ENCODE measurements at places on chromosomes 12 and 14.

DNA sequence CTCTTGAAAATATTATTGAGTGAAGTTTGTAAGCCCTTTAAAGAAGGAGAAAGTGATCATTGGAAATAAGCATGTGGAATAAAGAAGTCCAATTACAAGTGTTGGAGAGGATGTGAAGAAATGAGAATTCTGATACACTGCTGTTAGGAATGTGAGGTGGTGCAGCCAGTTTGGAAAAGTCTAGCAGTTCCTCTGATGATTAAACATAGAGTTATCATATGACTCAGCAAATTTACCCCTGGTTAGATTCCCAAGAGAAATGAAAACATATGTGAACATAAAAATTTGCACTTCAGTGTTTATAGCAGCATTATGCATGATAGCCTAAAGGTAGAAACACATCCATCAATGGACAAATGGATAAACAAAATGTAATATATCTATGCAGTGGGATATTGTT lies 319.9 kb downstream of the AEBP2 start:
- DNase-seq: no peak

- no peak for DNase-seq
Observed at GRCh38 chr12:50425589-50426258, 25.0 kb downstream of the LARP4 start.

GRCh38 chr12:122841544-122842321 lies 6.5 kb downstream of the HIP1R start:
- DNase-seq: no peak

GRCh38 chr14:101332281-101332680 lies 229.0 kb upstream of the DIO3 start:
- DNase-seq: no peak

- DNase-seq: no peak
Observed at GRCh38 chr14:48193893-48194292, 518.5 kb upstream of the MDGA2 start.

- no peak for DNase-seq
Observed at GRCh38 chr12:120119271-120119973, 2.9 kb upstream of the RAB35 start.

GRCh38 chr12:46227616-46228015 lies 41.2 kb downstream of the SLC38A1 start:
- DNase-seq: no peak

GRCh38 chr14:33968722-33969121 lies 17.8 kb upstream of the EGLN3 start:
- DNase-seq: no peak

- no peak for DNase-seq
Observed at GRCh38 chr12:109758426-109759420, 45.1 kb downstream of the FAM222A start.

DNA sequence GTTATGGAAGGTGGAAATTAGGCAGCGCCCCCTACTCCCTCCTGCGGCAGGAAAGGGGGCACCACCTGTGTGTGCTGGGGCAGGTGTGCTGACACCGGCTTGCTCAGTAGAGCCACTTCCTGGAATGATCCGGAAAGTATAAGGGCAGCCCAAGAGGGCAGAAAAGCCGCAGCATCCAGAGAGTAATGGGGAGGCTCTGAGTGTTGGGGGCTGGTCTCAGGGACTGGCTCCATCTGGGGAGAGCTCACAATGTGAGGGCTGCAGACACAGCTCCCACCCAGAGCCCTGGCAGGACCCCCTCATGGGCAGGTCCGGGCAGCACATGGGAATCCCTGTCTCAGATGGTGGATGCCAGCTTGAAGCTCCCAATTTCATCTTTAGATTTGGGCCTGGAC lies 187.6 kb upstream of the C14orf180 start:
- DNase-seq: no peak

DNA sequence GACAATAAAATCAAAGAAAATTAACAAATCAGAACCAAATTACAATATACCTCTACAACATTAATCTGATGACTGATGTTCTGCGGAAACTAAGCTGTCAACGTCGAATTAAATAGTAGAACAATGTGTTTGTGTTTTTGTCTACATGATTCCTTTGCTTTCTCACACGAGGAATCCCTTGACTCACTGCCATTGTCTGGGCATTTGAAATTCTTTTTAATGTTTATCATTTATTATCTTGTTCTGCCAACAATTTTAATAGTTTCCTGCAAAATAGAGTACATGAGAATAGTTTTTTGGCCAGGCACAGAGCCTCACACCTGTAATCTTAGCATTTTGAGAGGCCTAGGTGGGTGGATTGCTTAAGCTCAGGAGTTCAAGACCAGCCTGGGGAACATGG lies 76.6 kb upstream of the KRAS start:
- no peak for DNase-seq

DNA sequence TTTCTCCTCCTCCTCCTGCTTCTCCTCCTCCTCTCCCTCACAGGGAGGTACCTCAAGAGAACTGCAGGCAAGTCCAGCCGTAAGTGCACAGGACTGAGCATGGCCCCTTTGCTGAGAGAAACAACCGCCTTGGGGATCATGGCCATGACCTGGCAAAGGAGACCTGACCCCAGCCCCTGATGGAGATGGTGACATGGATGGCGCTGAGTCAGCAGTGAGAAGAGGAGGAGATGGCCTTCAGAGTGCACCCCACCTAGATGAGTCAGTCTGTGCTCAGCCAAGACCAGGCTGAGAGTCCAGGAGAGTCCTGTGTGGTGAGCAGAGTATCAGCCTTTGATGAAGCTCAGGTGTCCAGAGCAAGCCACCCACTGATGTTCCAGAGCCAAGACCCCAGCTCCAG lies 36.4 kb downstream of the MEG3 start:
- no peak for DNase-seq

DNA sequence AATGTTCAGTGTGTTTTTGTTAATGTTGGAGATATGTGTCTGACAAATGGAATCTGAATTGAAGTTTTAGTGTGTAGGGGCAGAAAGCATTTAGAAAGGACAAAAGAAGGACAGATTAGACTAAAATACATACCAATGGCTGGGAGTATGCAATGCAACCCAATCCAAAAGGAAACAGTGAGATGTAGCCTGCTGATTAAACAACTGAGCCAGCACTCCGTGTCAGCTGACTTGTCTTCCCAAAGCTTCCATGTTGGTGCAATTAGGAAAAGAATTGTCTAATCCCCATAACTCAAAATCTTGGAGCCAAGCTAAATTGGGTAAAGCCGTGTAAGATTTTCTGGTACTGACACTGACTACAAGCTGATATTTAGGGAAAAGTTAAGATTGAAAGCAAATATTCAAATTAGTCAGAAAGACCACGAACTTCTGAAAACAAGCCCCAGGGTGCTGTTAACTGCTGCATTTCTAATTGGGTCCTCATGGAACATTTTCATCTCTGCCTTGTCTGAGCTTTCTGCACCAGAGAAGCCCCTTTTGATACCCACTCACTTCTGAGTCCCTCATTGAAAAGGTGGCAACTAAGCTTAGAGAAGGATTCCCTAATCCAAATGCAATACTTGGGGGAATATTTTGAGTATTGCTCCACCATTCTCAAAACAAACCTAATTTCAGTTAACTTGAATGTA lies 109.1 kb downstream of the DAD1 start:
- DNase-seq: no peak

GRCh38 chr14:59675394-59675793 lies 98.8 kb upstream of the CCDC175 start:
- no peak for DNase-seq

DNA sequence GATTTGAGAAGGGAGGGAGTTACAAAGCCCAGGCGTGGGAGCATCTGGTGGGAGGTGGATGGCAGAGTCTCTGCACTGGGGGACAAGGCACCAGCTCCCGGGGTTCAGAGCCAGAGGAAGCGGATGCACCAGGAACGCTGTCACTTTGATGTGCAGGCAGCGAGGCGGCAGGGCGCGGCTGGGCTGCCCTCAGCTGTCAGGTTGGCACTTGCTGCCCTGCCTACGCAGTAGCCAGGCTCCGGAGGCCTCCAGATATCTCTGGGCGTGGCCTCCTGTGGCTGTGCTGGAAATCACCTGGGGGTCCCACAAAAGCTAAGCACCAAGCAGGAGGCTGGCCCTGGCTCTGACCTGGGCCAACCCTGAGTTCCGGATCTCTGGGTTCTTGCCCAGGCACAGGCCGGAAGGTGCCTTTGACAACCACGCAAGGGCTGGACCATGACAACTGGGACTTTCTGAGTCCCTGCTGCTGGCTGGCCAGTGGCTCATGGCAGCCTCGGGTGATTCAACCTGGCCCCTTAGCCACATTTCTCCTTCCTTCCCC lies 62.1 kb upstream of the MAP1LC3B2 start:
- DNase-seq: no peak

DNA sequence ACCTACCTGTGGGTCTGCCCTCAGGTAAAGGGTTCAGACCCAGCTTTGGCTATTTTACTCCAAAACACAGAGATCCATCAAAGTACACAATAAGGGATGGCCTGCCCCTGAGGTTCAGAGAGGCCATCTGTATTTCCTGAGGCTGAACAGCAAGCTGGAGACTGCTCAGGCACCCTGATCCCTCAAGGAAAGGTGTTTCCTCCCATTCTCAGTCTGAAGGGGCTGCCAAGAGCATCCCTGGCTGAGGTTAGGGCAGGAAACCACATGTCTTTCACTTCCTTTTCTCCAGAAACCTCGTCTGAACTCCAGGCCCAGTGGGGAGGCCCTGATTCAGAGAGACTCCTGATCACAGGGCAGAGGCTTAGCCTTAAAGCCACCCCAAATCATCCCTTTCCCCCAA lies 1.5 kb downstream of the RILPL1 start:
- peak; percentile 63 for DNase-seq

- DNase-seq: no peak
Observed at GRCh38 chr12:18861287-18861858, 123.5 kb downstream of the CAPZA3 start.

- no peak for DNase-seq
Observed at GRCh38 chr12:49190974-49191373, 2.1 kb upstream of the TUBA1A start.

DNA sequence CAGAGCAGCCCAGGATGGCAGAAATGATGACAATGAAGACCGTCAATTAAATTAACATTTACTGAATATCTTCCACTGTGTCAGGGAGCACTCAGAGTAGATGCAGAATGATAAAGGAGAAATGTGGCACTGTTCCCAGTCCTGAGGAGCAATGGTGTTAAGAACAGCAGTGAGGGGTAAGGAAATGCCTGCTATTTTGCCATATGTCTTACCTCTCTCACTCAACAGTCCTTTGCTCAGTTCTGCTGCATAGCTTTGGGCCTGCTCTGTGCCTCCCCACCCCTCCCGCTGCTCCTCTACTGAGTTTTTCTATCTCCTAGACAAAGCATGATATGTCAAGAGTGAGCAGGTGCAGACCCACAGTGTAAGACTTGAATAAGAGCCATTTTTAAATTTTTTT lies 318.8 kb downstream of the NAV3 start:
- no peak for DNase-seq

- no peak for DNase-seq
Observed at GRCh38 chr12:100830003-100830795, 35.6 kb downstream of the ANO4 start.
